MV-4-11 (cell line): ENCODE measurements at places on chromosomes 3 and 15.

GRCh38 chr3:128089135-128089534 lies 34.5 kb downstream of the RUVBL1 start:
- DNase-seq: no peak

GRCh38 chr3:143650827-143651226 lies 197.4 kb downstream of the SLC9A9 start:
- DNase-seq: no peak

DNA sequence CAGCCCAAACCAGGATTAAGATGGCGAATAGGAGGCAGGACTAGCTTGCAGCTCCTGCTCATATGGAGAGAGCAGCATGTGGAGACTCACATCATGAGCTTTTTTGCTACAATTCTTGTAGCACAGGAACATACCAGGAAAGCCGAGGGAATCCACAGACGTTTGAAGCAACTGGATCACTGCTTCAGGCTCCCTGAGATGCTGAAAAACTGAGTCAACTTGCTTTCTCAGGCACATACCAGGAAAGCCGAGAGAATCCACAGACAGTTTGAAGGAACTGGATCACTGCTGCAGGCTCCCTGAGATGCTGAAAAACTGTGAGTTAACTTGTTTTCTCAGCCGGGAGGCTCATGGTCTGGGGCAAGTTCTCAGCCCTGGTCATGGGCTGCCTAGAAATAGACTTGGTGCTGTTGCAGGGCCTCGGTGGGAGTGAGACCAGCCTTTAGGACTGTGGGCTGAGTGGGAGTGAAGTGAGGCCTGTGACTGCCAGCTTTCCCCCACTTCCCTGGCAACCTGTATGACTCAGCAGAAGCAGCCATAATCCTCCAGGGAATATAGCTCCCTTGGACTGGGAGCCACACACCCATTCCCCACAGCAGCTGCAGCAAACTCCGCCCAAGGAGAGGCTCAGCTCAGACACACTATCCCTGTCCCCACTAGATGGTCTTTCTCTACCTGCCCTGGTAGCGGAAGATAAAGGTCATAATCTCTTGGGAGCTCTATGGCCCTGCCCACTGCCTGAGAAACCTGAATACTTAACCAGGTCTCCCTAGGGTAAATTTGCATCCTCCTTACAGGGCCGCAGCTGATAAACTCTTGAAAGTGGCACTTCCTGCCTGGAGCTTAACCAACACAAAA lies 51.9 kb upstream of the PFN2 start:
- DNase-seq: no peak

GRCh38 chr3:47578691-47579632 lies at the start of gene CSPG5:
Gene CSPG5 (minus strand): TSS chr3:47578865. CDS start chr3:47578693, 172 bp downstream.
- DNase-seq: no peak

GRCh38 chr3:19229086-19229485 lies 80.8 kb downstream of the KCNH8 start:
- no peak for DNase-seq

GRCh38 chr3:10928407-10928960 lies 64.1 kb upstream of the SLC6A1 start:
- no peak for DNase-seq

DNA sequence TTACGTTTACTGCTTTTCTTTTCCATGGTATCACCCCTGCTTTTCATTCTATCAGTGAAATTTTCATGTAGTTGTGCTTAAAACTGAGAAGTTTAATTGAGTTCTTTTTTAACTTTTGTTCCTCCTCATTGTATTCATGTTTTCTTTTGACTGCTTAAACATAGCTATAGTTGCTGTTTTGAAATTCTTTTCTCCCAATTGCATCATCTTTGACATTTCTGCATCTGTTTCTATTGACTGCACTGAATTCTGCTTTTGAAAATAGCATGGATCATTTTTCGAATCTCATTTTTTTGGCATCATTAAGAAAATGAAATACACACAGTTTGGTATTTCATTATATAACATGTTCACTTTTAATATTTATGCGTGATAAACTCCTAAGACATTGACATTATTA lies 694.9 kb downstream of the MECOM start:
- DNase-seq: no peak

GRCh38 chr15:97084650-97085049 lies 754.1 kb downstream of the NR2F2 start:
- peak; percentile 92 for DNase-seq

DNA sequence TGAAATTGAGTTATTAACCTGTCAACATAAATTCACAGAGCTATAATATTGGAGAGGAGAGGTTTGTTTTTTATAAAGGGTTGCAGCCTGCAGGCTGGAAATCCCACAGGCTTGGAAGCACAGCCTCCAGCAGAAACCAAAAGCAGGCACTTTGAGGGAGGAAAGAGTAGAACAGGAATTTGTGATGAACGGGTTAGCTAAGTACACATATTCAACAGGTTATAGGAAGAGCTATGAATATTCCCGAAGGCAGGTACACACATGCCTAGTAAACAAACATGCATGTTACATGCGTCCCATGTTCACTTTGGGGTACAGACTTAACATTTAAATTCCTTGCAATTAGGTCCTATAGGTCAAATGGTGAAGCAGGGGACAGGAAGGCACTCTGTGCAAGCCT lies 25.9 kb upstream of the LIPC start:
- no peak for DNase-seq

DNA sequence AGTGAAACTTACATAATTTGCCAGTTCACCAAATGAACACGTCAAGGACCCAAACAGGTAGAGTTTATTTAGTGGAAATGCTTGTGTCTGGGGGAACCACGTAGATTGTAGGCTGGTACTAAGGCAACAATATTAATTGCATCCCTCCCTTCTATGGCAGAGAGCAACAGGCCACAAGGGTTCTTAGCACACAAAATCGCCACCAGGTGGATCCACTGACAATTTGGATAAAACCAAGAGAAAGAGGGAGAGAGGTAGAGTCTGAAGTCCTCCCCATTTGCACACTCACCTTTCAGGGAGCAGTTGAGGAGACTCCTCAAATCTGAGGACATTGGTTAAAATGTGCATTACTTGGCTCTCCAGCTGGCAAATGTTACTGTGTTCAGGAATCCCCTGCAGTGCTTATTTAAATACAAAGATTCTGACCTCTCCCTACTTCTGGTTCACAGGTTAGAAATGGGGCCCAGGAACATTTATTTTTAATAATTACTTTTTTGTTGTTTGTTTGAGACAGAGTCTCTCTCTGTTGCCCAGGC lies 181.0 kb upstream of the FEZF2 start:
- DNase-seq: no peak

- DNase-seq: no peak
These were observed 14.1 kb downstream of the ANKRD34C start for GRCh38 chr15:79296583-79296982.

- no peak for DNase-seq
These were observed 62.6 kb downstream of the PLXNA1 start for GRCh38 chr3:127045435-127046045.

GRCh38 chr3:56613016-56613415 lies 56.0 kb downstream of the CCDC66 start:
- no peak for DNase-seq

GRCh38 chr3:33277193-33277882 lies at the start of gene FBXL2:
Gene FBXL2 (plus strand): TSS chr3:33277442. CDS start chr3:33277513, 71 bp downstream.
- DNase-seq: no peak

DNA sequence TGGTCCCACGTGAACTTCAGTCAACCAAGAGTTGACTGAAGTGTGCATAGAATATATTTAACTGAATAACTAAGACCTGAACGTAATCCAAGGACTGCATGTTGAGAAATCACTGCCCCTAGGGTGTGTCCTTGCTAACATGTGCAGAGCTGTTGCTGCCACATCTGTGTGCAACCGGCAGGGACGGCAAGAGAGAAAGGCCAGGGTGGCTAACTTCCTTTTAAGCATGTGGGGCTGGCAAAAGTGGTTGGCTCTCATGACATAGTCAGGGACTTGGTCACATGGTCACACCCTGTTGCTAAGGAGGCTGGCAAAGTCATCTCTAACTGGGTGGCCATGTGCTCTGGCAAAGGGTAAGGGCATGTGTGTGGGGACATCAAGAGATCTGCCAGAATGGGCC lies 52.4 kb downstream of the GASK1A start:
- peak; percentile 37 for DNase-seq

DNA sequence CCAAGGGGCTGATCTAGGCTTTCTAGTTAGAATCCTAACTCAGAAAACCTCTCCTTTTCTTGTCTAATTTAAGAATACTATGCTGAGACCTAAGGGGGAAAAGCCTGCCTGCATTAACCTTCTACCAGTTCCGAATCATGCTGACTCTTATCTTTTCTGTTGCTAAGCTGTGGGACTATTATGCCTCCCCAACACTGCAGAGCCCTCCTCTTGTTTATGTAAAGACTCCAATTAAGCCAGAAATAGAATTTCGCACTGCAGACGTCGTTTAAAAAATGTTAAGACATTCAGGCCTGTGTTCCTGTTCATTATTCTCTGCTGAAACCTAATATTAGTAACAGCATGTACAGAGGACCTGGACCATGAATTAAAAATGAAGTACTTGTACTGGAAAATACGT lies 310.6 kb upstream of the ATP11B start:
- DNase-seq: no peak

DNA sequence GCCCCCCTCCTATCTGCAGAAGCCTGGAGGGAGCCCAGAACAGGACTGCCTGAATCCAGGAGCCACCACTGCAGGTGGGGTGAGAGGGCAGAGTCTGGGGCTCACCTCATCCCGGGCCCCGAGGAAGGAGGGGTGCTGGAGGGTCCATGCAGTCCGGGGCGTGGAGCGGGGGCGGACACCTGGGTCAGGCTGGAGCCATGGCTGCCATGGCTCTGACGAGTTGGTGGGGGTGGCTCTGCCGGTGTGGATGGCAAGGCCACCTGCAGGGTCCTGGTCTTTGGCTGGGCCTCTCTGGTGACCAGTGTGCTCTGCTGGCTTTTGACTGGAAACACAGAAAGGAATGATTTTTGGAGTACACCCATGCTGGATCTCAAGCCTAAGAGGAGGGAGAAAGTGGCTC lies 47.4 kb downstream of the DZIP1L start:
- no peak for DNase-seq

GRCh38 chr3:81666502-81667121 lies 94.8 kb downstream of the GBE1 start:
- peak; percentile 16 for DNase-seq

DNA sequence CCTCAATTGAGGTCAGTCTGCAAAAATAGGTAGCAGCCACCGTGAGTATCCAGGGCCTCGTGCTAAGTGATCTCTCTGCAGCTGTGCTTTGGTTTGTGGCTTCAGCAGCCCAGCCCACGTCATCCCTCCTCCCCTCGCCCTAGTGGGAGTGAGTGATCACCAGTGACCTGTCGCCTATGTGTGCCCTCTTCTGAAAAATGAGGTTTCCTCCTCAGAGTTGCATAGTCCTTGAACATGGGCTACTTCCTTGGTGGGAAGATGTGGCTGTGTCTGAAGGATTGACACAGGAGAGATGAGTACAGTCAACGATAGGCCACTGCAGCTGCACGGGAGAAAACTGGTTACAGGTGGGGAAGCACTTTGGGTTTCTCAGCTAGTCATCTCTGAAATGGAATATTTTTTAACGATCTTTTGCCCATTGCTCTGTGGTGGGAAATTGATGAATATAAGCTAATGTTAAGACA lies 144.8 kb upstream of the BHLHE40 start:
- DNase-seq: peak; percentile 93

DNA sequence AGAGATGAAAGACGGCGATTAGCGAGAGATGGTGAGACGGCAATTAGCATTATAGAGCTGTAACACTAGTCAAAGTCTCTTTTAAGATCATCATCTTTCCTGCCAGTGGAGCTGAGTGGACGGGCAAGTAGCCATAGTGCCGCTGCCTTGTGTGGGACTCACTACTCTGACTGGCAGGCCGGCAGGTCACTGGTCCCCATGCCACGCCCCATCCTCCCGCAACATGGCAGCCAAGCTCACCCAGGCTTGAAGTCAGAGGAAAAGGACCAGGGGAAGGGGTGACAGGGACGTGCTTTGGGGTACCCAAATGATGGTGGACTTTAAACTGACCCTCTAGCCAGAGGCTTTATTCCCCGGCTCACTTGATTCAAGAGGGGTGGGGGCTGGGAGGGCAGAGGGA lies 44.6 kb upstream of the COL6A5 start:
- DNase-seq: no peak

DNA sequence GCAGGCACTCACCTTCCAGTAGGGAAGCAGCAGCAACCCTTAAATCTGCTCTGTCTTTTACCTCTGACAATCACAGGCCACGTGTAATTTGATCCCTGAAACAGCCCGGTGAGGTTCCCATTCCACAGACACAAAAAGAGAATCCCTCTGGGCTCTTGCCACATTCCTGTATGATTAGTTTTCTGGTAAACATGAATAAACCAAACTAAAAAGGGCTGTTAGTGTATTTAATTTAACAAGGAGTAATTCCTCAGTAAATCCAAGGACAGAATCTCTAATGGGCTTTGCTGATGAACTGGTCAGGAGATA lies 186.9 kb downstream of the FAM43A start:
- no peak for DNase-seq

DNA sequence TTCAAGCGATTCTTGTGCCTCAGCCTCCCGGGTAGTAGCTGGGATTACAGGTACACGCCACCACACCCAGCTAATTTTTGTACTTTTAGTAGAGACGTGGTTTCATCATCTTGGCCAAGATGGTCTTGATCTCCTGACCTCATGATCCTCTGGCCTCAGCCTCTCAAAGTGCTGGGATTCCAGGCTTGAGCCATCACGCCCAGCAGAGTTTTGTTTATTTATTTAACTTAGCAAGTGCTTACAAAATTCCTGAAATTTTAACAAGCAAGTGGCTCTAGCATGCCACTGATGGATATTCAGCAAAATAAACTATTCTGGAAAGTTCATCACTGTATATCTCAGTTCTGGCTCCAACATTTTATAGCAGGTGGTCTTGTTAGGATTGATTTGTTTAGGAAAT lies 585.9 kb downstream of the OTOL1 start:
- DNase-seq: no peak

DNA sequence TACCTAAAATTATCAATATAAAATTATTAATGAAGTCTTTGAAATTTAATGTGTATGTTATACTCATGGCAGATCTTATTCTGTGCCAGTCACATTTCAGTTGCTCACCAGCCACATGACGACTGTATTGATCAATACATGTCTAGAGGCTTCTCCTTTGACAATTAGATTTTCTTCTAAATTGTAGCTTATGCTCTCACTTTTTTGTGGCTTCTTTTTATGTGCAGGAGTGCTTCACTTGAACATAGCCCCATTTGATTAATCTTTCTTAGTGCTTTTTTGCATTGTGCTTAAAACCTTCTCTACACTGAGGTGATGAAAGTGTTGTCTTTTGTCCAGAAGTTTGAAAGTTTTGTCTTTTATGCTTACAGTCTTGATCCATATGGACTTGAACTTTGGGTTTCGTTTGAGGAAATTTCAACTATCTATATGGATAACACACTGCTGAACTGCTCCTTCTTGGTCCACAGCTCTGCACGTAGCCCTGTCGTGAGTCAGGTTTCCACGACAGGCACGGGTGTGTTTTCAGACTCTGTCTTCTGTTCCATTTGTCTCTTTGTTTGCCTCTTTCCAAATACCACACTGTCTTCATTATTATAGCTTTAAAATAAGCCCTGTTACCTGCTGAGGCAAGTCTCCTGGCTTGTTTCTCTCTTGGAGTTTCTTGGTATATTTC lies 393.9 kb upstream of the CFAP20DC start:
- no peak for DNase-seq

GRCh38 chr3:9916346-9916733 lies 558 bp upstream of the IL17RC start:
- no peak for DNase-seq
